ENCODE measurements at places on chromosomes 3 and 15.

- DNase-seq: no peak
These were observed 38.3 kb upstream of the SNRPN start for GRCh38 chr15:24916305-24917009.

DNA sequence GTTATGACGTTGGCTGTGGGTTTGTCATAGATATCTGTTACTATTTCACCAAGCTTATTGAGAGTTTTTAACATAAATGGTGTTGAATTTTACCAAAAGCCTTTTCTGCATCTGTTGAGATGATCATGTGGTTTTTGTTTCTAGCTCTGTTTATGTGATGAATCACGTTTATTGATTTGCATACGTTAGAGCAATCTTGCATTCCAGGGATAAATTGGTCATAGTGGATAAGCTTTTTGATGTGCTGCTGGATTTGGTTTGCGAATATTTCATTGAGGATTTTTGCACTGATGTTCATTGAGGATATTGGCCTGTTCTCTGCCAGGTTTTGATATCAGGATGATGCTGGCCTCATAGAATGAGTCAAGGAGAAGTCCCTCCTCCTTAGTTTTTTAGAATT, 117.8 kb downstream of the DOCK3 start:
- no peak for DNase-seq

- peak; percentile 2 for DNase-seq
These were observed 228.8 kb upstream of the BHLHE40 start for GRCh38 chr3:4750306-4750968.

- peak; percentile 13 for DNase-seq
These were observed 95.7 kb downstream of the CPN2 start for GRCh38 chr3:194255252-194256039.

DNA sequence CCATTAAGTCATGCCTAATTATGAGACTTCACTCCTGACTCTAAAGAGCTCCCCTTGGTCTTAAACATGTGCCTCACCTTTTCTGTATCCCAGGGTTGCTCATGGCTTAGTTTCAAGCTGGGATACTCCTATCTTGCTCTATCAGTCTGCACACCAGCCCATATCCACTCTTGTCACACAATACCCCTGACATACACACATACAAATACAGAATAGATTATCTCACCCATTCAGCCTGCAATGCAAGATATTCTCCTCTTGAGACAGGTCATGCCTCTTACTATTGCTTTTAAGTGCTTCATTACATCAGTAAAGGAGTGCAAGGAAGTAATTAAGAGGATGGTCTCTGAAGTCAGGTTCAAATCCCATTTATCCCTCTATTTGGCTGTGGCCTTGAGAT, 587.3 kb downstream of the IGSF11 start:
- no peak for DNase-seq

DNA sequence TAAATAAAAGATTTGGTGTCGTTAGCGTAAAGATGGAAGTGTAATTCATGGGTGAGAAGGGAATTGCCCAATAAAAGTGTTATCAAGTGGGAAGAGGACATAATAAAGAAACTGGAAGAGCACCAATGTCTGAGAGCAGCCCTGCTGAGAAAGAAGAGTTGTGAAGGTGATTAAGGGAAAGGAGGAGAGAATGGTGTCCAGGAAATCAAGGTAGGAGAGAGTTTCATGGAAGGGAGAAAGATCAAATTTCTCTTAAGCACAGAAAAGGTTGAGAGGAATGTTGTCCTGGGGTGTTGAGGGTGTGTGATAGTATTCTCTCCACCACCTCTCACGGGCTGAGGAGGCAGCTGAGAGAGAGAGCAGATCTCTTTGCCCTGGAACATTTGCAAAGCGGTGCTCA, 339.7 kb downstream of the SATB1 start:
- DNase-seq: no peak

DNA sequence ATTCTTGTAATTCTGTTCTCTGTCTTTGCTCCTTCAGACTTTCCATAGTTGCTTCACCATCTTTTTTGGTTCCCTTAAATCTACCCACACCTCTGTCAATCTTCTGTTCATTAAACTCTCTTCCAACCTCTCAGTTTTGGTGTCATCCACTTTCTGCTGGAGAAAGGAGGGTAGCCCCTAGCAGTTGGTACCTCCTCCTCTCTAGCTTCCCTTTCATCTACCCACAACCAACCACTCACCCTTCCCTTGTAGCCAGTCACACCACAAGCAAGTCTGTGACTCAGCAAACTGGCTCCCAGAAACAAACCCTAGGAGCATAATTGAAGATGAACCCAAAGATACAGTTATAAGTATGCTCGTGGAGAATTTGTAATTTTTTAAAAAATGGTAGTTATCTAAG, 318.6 kb downstream of the FHIT start:
- peak; percentile 14 for DNase-seq

GRCh38 chr3:173529062-173529711, 131.6 kb downstream of the NLGN1 start:
- no peak for DNase-seq

DNA sequence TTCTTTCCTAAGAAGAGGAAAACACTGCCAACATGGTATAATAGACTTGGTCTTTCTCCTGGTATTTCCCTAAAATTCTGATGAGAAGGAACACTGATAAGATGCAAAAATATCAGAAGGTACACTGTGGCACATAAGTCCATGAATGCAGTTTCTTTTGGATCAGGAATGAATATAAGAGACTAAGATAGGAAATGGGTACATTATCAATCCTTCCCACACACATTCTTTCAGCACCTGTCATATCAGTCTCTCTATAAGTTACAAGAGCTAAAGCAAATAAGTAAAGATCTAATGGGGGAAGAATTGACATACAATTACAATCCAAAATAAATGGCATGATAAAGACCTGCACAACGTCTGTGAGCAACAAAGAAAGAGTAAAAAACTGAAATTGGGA, 1101.0 kb downstream of the ROBO2 start:
- no peak for DNase-seq

DNA sequence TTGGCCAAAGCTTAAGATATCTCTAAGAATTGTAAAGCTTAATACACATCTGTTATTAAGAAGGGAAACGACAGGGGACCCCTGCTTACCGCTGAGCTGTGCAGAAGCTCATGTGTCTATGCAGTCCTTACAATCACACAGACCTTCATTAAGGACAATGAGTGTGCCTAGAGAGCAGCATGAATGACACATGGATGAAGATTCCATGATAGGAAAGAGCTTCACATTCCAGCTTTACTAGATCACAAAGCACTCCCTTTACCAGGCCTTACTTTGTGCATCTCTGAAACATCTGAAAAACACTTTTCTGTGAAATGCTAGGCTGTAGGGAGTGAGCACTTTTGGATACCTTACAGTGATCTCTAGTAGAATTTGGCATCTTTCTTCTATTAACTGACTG, 32.0 kb downstream of the RNF168 start:
- no peak for DNase-seq

DNA sequence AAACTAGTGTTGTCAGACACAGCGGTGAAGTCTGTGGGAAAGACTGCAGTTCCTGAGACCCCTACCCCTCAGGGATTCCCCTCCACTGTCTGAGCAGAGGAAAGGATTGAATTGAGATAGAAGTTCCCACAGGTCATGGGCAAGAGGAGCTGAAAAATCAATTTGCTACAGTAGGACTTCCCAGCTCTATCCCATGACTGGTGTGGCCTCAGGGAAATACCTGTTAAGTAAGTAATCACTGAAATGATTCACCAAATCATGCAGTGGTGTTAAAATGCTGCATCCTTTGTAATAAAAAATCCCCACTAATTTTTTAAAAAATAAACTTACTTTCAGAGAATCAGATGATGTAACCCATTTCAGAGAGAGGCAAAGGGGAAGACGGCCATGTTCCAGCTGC, 45.0 kb upstream of the SPRED1 start:
- DNase-seq: no peak

DNA sequence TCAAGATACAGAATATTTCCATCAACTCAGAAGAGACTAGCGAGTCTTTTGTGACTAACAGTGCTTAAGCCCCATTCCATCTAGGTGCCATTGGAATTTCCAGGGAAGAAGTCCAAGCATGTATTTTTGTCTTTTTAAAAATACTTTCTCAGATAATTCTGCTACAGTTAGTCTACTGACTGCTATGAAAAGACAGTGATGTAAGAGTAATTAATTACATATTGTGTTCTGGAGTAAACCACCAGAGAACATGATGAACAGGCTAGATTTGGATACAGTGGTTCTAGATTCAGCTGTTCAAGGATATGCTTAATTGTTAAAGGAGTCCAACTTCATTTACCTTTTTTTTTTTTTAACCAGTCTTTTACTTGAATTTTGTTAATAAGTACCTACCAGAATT, 34.8 kb upstream of the PAK6 start:
- no peak for DNase-seq

DNA sequence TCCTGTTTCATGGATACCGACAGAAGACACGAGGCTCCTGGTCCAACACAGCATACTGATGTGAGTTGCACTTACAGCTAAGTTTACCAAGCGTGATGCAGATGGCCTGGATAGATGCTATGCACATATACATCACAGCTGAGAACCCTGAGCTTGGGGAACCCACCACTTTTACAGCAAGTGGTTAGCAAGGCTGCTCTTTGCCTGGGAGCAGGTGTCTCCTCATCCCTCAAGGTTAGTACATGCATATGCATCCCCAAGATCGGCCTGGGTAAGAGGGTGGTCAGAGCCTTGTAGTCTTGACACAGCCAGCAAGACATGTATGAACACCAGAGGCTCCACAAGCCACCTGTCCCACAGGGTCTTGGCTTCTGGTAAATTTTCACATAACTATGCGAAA, 28.3 kb downstream of the LRRC2 start:
- no peak for DNase-seq

DNA sequence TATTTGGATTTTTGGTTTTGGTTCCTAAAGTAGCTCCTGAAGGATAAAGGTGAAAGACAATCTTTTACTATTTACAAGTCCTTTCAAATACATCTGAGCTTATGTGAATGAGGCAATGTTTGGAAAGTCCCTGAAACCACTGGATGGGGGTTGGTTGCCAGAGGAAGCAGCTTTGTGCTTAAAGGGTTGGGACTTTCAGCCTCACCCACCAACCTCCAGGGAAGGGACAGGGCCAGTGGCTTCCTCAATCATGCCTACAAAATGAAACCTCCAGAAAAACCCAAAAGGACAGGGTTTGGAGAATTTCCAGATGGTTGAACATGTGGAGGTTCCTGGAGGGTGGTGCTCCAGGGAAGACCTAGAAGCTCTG, 20.9 kb upstream of the ABHD17C start:
- DNase-seq: no peak

- DNase-seq: no peak
These were observed 81.7 kb upstream of the NPHP3 start for GRCh38 chr3:132803889-132804288.

DNA sequence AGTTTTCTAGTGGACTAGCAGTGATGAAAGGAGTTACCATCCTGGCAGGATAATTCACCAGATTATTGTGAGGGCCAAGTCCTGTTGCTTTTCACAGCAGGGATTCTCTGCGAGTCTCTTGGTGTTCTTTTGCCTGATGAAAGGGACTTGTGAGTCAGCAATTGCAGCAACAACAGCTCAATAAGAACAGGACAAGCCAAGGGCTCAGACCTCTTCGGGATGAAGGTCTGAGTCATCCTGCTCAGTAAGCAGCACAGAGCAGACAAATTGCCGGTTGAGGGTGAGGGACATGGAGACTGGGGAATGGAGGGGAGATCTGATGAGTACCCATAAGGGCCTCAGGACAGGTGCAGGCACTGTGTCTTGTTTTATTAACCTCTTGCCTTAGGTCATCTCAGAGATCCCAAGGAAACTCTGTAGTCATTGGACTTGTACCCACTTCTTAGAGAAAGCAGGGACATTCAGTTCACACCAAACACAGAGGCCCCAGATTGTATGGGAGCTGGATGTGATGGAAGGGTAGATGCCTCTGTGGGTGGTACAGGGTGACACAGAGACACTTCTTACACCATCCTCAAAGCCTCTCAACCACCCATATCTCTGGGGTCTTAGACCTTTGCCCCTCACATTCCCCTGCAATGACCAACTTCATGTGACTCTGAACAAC, 173.8 kb upstream of the TLE3 start:
- no peak for DNase-seq

DNA sequence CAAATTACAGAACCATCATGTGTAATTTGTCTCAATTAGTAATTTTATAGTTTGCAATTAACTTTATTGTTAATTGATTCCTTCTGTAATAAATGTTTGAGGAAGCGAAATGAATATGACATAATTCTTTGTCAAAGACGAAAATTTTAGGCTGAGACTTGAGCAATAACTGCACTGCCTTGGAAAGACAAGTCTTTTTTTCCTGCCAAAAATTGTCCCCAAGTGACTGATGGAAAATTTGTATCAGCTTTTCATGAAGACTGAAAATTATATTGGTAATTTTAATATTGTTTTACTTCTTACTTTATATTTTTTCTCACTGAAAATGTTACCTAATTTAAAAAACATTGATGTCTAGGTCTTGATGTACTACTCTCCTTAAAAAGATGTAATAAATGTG, 622.6 kb downstream of the NLGN1 start:
- DNase-seq: no peak

DNA sequence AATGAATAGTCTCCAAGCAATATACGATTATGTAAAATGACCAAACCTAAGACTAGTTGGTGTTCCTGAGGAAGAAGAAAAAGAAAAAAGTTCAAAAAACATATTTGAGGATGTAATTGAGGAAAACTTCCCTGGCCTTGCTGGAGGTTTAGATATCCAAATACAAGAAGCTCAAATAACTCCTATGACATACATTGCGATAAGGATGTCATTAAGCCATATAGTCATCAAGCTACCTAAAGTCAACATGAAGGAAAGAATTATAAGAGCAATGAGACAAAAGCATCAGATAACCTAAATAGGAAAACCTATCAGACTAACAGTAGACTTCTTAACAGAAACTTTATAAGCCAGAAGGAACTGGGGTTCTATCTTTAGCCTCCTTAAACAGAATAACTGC, 231.1 kb downstream of the TUSC7 start:
- no peak for DNase-seq

DNA sequence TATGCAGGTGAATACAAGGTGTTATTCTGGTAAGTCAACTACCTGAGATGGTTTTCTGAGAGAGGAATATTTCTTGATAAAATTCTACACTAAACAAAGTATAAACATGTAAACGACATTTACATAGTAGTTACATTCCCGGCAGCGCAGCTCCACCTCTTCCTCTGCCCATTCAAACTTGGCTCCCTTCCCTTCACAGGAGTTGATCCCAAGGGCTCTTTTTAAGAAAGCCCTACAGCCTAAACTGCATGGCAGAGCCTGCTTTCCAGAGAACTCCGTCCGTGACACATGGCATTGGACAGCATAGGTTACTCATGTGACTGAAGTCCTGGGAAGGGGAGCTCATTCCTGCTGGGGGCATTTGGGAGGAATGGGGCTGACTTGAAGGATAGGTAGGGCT, 22.0 kb upstream of the LCTL start:
- no peak for DNase-seq

DNA sequence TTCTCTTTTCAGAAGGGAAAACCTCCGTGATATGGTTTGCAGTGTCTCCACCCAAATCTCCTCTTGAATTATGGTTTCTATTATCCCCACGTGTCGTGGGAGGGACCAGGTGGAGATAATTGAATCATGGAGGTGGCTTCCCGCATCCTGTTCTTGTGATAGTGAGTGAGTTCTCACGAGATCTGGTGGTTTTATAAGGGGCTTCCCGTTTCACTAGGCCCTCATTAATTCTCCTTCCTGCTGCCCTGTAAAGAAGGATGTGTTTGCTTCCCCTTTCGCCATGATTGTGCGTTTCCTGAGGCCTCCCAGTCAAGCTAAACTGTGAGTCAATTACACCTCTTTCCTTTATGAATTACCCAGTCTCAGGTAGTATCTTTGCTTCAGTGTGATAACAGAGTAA, 692.7 kb upstream of the GRM7 start:
- DNase-seq: no peak

GRCh38 chr3:58093574-58094195, 85.5 kb downstream of the FLNB start:
- DNase-seq: no peak
